ENCODE measurements at places on chromosomes 5 and 9.

GRCh38 chr5:92435781-92436180 is 1052.7 kb upstream of the ARRDC3 start:
- no peak for DNase-seq

DNA sequence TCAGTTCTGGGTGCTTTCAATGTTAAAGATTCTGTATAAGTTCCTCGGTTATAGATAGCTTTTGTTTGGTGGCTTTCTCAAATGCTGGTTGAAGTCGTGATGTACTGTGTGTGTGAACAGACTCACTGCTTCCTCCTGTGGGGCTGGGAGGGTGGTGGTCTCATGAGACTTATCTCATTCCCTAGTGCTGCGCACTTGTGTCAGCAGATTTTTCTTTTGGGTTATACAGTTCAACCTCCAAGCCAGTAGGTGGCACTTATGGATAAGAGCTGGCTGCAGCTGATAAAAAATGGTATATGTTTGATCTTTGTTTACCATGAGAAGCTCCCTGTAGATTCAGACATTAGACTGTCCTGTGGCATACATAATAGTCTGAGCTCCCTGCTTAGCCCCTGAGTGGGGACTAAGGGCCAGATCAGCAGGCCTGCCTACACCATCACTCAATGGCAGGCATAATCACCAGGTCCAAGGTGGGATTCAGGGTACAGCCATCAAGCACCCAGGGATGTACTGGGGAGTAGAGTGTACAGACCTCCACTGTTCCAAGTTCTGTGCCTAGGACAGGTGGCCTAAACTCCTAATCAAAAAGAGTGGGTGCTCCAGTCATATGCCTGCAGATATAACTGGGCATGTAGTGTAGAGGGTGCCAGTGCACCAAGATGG is 174.2 kb downstream of the OXCT1 start:
- no peak for DNase-seq

DNA sequence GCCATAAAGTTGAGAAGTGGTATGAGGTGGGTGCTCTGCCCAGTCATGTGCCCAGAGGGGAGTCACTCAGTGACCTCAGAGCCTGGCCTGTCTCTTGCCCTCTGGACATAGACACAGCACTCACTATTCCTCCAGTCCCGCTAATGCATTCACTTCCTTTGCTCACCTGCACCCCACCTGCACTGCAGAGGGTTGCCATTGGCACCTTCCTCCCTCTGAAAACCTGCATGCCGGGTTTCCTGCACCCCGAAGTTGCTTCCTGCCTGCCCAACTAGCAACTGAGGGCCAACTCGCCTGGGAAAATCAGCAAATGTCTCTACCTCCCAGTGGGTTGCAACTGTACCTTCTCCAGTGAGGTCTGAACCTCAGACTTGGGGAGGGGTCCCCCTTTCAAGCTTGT is 48.1 kb upstream of the SPTLC1 start:
- no peak for DNase-seq

GRCh38 chr5:142819292-142819691 is 49.1 kb downstream of the ARHGAP26 start:
- no peak for DNase-seq

- no peak for DNase-seq
Observed at GRCh38 chr5:175797521-175798038, 73.8 kb upstream of the CPLX2 start.

- no peak for DNase-seq
Observed at GRCh38 chr5:176802116-176802784, 8.1 kb upstream of the UNC5A start.

- DNase-seq, result no peak
Observed at GRCh38 chr9:14221558-14221957, 92.4 kb downstream of the NFIB start.

DNA sequence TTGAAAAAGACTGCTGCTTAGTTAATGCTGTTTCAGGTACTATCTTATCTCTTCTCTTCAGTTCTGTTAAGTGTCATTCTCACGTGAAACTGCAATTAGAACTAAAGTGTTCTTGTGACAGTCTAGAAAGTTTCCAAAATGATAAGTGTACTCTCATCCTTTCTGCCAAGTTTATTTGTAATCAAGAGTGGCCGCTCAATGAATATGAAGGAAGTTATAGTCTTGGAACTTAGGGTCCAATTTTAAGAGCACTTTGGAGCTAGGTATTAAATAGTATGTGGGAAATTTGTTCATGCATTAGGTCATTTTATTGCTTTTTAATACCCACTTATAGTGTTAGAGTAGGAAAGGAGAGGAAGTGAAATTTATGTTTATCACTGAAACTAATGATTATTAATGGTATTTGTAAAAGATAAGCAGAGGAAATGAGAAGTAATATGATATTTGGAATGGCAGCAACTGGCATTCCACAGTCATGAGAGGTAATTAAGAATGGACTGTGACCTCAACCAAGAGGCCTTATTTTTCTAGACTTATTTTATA is 20.4 kb downstream of the XRCC4 start:
- no peak for DNase-seq

DNA sequence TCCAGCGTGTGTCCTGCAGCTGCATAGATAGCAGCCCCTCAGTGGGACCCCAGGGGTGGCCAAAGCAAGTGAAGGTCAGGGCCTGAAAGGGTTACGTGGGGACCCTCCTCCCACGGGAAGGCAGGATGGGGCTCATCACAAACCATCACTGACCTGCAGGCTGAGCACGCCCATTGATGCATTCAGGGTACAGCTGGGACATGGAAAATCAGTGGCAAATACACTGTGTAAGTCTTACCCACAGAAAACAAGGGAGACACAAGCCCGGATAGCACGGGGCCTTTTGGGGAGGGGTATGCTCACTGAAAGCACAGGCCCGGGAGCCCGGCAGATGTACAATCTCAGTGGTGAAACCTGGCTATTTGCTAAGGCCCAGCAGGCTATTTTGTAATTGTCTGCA is 49.1 kb downstream of the SEMA4D start:
- DNase-seq, result no peak

GRCh38 chr5:145965804-145966203 is 29.4 kb downstream of the SH3RF2 start:
- no peak for DNase-seq

- peak; percentile 8 for DNase-seq
Observed at GRCh38 chr9:108207561-108208165, 648.1 kb downstream of the ACTL7B start.

- DNase-seq, result peak; percentile 48
Observed at GRCh38 chr5:150144246-150144801, 11.3 kb downstream of the PDGFRB start.

GRCh38 chr5:66558560-66558959 is 37.6 kb upstream of the MAST4 start:
- no peak for DNase-seq

GRCh38 chr5:43769571-43770355 is 166.8 kb downstream of the NNT start:
- DNase-seq, result peak; percentile 70

GRCh38 chr5:7663808-7664207 is 187.1 kb downstream of the CFAP90 start:
- no peak for DNase-seq

DNA sequence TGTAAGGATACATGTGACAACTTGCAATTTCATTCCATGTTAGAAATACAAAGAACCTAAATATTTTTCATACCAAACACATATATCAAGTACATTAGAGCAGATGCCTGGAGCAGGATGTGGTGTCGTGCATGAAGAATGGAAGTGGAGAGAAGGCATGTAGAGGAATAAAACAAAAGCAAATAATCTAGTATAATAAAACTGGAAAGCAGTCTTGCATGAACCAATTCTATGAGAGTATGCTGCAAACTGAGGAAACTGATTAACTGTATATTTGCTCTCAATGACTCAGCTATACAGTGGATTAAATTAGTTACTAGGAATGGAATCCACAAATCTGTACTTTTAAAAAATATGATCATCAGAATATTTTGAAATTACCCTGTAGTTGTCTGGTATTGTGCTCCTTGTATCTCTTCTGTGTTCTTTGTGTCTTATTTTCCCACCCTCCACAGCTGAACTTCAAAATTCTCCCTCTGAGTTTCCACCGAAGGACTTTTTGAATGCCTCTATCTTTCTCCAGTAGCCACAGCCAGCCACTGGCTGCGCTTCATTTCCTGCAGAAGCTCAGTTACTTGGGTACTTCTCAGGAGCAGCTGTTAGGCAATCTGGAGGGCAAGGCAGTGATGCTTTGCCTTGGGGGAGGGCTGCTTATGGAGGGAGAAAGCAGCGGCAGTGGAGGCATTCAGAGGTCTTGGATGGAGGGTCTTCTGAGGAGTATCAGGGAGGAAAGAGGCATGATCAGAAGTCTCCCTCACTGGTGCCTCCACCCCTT is 608.0 kb downstream of the BRINP1 start:
- no peak for DNase-seq

DNA sequence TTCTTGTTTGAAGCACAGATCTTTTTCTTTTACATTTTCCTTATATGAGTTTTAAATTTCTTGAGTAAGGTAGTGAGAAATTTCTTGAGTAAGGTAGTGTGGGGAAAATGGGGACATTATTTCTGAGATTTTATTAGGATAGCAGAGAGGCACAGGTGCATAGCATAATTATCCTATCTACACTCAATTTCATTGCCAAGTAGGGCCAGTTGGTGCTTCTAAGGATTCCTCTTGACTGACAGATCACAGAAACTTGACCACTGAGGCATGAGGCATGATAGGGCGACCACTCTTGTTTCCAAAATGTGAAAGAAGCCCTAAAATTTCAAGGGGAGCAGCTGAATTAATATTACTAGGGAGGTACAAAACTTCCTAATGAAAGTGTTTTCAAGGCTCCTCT is 31.4 kb upstream of the TMC1 start:
- no peak for DNase-seq

DNA sequence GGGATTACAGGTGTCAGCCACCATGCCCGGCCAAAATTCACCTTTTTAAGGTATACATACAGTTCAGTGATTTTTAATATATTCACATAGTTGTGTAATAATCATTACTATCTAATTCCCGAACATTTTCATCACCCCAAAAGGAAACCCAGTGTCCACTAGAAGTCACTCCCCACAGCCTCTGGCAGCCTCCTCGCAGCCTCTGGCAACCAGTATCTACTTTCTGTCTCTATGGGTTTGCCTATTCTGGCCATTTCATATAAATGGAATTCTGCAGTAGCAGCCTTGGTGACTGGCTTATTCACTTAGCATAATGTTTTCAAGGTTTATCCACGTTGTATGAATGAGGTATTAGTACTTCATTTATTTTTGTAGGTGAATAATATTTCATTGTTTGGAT is 59.0 kb downstream of the UBAP1 start:
- no peak for DNase-seq

DNA sequence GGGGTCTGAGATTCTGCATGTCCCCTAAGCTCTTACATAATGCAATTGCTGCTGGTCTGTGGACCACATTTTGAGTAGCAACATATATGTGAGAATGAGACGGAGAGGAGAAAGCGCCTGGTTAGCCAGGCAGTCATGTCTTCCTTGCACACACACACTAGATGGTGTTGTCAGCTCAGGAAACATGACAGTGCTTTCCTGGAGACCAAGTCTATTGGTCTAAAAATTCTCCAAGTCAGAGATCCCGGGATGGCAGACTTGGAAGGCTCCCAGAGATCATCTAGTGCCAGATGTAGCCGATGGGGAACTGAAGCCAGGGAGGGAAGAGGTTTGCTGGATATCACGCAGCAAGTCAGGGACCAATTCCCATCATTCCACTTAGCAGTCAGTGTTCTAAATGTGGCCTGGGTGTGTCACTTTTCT is 53.4 kb downstream of the GALNT12 start:
- peak; percentile 77 for DNase-seq

DNA sequence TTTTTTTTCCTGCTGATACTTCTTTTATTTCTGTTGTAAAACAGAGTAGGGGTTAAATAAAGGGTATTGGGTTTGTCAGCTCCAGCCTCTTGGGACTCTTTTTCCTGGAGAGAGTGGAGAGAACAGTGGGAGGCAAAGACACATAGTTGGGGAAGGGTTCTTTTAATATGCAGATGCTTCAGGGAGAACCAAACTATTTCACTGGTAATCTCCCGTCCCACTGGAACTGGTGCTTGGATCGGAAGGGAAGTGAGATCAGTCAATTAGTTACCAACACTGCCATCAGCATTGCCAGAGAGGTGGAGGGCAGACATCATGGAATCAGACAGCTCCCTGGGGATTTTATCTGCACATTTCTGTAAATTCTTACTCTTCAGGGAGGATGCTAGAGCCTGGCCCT is 47.6 kb upstream of the ELOVL7 start:
- no peak for DNase-seq

DNA sequence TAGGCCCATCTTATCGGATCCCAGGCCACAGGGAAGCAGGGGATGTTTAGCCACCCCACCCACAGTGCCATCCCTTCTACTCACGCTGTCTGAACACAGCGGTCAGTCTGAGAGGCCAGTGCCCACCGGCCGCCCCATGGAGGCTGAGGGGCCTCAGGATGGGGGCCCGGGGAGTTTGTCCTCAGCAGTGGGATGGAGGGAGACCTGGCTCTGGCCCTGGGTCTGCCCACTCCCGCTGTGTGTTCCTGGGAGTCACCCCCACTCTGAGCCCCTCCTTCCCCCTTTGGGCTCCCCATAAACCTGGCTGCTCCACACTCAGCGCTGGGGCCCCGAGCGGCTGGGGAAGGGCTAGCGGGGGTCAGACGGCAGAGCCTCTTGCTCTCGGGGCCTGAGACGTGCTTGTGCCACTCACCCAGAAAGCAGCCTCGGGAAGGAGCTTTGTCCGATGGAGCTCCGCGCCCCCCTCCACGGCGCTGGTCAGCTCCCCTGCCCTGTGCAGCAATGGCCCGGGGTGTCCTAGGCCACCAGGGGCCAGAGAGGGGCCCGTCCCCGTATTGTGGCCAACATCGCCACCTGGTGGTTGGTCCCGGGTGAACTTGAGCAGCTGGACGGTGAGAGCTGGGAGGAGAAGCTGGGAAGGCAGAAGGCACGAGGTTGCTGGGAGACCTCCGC is 10.9 kb upstream of the LAMC3 start:
- DNase-seq, result peak; percentile 18

- no peak for DNase-seq
Observed at GRCh38 chr5:73352649-73353230, 95.8 kb downstream of the FOXD1 start.

DNA sequence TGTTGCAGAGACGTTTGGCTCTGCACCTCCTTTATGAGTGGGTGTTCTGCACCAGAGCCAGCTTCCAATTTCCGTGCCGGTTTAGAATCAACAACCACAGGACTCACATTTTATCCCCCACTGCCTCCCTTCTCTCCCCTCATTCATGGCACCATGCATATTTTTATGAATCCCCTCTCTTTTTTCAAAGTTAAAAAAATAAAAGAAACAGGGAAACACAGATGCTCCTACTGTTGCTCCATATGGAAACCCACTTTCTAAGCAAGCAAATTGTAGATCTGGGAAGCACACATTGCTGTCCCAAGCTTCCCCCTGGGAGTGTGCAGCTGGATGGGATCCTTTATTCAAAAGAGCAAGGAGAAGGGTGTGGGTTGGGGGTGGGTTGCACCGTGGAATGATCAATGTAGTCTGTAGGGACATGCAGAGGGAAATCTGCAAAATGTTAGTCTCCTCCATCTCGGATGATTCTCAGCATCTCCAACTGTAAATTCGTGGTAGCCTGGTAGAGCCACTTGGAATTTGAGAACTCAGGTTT is 410.0 kb upstream of the ADAMTSL1 start:
- no peak for DNase-seq

DNA sequence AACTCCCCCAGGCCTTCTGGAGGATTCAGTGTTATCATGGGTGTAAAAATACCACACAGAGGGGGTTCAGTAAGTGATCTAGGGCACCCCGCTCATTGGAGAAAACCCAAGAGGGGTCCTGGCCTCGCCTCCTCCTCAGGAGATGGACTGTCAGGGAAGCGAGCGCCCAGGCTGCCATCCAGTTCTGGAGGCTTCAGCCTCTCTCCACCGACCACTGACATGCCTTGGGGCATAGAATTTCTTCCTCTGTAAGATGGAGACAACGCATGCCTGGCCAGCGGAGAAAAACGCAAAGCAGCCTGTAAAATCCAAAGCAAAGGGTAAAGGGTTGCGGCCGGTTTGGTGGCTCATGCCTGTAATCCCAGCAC is 165.4 kb downstream of the COL23A1 start:
- no peak for DNase-seq

Measured in AG04450 (cell line).